ENCODE measurements at places on chromosomes 11 and 22.

DNA sequence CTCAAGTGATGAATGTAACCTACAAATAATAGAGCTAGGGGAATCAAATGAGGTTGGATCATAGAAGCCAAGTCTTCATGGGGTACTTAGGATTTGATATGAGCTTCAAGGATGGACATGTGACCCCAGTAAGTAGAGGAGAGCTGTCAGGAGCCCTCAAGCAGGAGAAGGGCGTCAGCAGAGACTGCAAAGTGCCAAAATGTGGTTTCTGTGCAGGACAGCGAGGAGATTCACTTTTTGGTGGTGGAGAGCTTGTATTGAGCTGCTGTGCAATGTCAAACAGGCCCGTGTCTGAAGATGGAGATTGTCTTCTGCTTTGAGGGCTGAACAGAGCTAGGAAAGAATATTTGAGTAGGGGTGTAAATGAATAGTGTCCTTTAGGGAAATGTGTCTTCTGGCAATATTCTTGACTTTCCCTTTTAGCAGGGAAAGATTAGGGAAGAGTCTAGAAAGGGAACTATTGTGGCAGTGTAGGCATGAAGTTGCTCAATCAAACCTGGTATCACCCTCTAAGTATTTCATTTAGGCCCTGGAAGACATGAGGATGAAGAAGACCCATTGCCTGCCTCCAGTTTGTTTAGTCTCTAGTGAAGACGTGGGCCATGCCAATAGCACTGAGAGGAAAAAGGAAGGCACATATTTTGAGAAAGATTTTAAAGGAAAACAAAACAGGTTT is 31.2 kb upstream of the SORL1-AS1 start:
- no peaks in the 10 kb centered on the region for H3K27me3 ChIP-seq
- peaks cover 60% of the 10 kb centered on the region for H3K36me3 ChIP-seq
- peaks cover 54% of the 10 kb centered on the region for H3K4me1 ChIP-seq
- peak overlapping the region; percentile 93 for H3K27ac ChIP-seq

DNA sequence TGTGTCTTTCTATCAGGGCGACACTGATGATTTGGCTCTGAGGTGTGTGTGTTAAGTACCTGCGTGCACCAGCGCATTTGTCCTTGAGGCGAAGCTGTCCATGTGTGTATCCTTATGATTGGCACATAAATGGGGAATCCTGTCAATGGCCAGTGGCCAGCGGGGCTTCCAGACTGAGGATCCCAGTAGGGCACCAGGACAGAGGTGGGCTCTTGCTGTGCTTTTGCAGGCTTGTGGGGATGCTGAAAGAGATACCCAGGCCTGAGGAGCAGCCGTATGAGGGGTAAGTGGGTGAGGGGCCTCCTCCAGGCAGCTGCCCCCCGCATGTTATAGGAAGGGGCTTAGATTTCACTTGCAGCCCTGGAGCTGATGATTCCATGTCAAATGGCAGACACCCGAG is 156.8 kb downstream of the ST3GAL4 start:
- no peak overlapping the region for H3K4me3 ChIP-seq
- H3K36me3 ChIP-seq, result no peaks in the 10 kb centered on the region
- no peak for DNase-seq
- peaks cover 3% of the 10 kb centered on the region for H3K27me3 ChIP-seq
- H3K4me1 ChIP-seq, result no peaks in the 10 kb centered on the region
- H3K27ac ChIP-seq, result no peak overlapping the region

- no peaks in the 10 kb centered on the region for H3K27me3 ChIP-seq
- peaks cover 8% of the 10 kb centered on the region for H3K36me3 ChIP-seq
- DNase-seq, result no peak
- H3K4me3 ChIP-seq, result no peak overlapping the region
These were observed 22.4 kb upstream of the TEF start for GRCh38 chr22:41359376-41359775.

- no peak overlapping the region for H3K4me3 ChIP-seq
- no peaks in the 10 kb centered on the region for H3K27me3 ChIP-seq
- H3K27ac ChIP-seq, result no peak overlapping the region
- peaks cover 13% of the 10 kb centered on the region for H3K4me1 ChIP-seq
- peaks cover 2% of the 10 kb centered on the region for H3K36me3 ChIP-seq
These were observed 245.6 kb upstream of the B3GAT1 start for GRCh38 chr11:134657631-134658030.

- DNase-seq, result peak; percentile 86
- peaks cover 61% of the 10 kb centered on the region for H3K4me1 ChIP-seq
- H3K27ac ChIP-seq, result peak overlapping the region; percentile 94
- H3K36me3 ChIP-seq, result no peaks in the 10 kb centered on the region
These were observed 27.8 kb upstream of the GRAMD4 start for GRCh38 chr22:46592390-46592872.
